GM06990 (cell line): ENCODE measurements at places on chromosomes 6 and 20.

DNA sequence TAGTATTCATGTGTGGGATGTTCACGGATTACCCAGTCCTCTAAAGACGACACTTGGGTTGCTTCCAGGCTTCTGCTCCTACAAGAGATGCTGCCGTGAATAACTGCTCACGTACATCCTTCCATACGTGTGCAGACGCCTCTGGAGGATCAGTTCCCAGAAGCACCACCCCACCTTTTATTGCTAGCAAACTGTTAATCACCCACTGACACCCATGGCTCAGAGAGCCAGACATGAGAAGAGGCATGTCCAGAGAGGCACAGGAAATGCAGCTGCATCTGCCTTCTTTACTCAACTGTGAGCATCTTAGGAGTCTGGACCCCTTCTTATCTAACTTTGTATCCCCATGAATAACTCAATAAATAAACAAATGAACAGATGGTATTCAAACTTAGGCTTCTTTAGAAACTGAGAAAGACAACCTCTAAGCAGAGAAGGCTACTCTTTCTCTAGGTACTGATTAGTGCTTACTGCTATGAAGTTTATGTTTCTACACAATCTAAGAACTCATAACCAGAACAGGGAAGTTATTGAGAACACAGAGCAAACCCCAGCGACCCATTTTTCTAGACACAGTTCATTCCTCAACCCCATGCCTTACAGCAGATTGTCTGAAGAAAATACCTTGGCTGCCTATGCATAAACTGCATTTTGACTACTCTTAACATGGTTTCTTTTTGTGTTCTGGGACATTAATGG lies 228.7 kb upstream of the RREB1 start:
- no peak for DNase-seq

DNA sequence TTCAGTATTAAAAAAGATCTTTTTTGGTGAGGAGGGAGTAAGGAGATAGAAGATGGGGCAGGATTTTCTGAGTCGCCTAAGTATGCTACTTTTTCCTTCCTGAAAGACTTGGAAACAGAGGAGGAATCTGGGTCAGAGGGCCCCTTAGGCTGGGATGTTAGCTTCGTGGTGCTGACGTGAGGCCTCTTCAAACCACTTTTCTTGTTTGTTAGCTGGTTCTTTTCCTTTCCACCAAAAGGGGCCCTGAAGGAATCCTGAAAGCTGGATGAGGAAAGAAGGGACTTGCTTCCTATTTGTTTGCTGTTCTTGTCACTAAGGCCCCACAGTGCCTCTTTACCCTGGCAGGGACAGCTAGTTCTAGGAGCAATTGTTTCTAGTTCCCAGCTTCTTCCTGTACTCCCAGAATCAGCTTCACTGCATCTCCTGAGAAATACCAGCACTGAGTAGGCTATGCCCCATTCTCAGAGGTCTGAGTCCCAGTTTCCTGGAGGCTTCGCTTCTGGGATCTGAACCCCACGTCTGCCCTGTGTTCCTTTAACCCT lies 2.2 kb upstream of the IL20RA start:
- no peak for DNase-seq

- DNase-seq, result no peak
These were observed 620.0 kb downstream of the PKHD1 start for GRCh38 chr6:51467231-51467952.

- no peak for DNase-seq
These were observed 50.0 kb upstream of the DST start for GRCh38 chr6:56692523-56693245.

- DNase-seq, result no peak
These were observed 46.4 kb upstream of the CST5 start for GRCh38 chr20:23925789-23926525.

- DNase-seq, result no peak
These were observed 837.3 kb upstream of the SLC35B3 start for GRCh38 chr6:9272671-9273070.
